ENCODE measurements at places on chromosomes 16 and 17. TPM values are rescaled to one million over a fixed set of nuclear protein-coding genes. Genes with fewer than 3 reads are reported as not detected.
A peak's percentile ranks its signal among the peaks of the same experiment; 100 is the strongest.

- peak; percentile 59 for DNase-seq
Measured at GRCh38 chr17:44147812-44148211, 6.1 kb downstream of the HROB start.

- DNase-seq: no peak
Measured at GRCh38 chr16:88527937-88528743, 42.1 kb upstream of the ZC3H18 start.

GRCh38 chr17:64377769-64378282 lies 12.8 kb downstream of the PECAM1 start:
- no peak for DNase-seq

The ANKFN1 gene
- total RNA-seq: not detected

DNA sequence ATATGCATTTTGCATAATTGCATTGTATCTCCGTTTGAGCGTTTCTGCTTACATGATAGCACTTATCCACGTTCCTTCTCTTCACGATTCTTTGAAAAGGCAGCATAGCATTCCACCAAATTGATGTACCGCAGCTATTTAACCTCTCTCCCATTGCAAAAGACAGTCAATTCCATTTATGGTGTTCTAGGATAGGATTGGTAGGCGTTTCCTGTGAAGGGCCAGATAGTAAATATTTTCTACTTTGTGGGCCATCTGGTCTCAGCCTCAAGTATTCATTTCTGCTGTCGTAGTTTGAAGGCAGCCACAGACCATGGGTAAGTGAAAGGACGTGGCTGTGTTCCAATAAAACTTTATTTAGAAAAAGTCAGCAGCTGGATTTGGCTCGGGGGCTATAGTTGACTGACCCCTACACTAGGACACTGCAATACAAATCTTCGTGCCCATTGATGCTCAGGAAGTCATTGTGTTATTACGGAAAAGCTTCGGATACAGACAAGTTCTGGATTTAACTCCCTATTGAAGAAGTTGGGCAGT lies 10.1 kb downstream of the SNX29 start:
- no peak for DNase-seq

DNA sequence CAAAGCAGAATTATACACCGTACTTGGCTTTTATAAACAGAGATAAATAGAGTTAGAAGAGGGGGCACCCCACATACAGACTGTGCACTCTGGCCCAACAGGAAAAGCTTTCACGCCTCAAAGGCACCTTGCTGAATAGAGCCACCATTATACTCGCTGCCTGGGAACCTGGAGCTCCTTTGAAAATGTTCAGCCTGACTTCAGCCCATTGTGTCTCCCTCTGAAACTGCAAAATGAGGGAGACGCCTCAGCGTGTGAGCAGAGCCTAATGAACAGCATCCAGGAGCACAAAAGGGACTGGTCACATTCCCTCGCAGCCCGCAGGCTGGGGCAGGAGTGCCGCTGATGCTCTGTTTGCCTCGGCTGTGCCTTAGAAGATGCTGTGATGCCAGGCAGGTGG lies 46.3 kb downstream of the ABCC12 start:
- DNase-seq: no peak

The HBM gene
- total RNA-seq: not detected

The KIF2B gene
- 0.27 TPM for total RNA-seq

The PLEKHH3 gene
- 24.0 TPM for total RNA-seq

GRCh38 chr17:79923974-79924638 lies 84.9 kb upstream of the CBX4 start:
- no peak for DNase-seq

The FA2H gene
- total RNA-seq: 1.2 TPM

DNA sequence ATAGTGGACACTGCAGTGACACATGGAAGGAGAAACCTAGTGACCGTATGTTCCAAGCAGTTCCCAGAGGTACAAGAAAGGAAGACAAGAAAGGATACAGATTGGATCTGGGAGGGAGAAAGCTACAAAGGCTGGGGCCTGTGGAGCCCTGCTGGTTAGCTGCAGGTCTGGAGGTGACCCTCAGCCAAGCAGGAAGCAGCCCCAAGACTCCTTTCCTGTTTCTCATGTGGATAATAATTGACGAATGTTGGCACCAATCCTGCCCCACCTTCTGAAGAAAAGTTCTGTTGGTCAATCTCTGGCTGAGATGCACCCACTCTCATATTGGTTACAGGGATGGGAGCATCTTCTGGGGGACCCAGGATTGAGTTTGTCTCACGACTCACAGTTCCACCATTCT lies 99.8 kb downstream of the SHISA6 start:
- DNase-seq: no peak

DNA sequence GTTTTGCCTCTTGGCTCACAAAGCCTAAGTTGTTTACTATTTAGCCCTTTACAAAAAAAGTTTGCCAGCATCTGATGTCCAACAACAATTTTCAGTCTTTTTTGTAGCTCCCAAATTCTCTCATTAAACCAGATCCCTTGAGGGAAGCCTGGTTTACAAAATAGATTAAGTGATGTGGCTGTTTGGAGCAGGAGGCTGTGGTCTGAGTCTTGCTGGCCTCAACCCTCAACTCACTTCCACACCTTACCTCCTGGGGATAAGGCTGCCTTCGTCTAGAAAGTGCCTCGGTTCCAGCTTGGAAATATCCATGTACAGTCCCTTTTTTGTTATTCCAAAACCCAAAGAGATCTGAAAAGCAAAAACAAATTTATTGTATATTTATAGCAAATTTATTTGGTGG lies 138.4 kb downstream of the WWOX start:
- DNase-seq: no peak

DNA sequence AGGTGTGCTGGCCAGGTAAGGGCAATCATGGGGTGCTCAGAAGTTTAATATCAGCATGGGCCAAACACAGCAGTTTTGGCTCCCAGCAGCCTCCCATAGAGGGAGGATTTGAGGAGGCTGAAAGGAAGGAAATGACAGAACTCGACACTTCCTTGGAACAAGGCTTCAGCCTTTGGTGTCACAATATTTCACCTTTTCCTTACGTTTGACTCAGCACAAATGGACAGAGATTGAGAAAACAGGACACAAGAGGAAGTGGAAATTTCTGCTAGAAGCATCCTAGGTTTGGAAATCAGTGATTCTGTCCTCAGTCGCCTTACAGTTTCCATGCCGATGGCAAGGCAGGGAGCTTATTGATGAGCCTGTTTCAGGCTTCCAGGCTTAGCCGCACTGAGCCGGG lies 181.4 kb downstream of the MAF start:
- no peak for DNase-seq

GRCh38 chr17:7705269-7706255 lies 560 bp downstream of the EFNB3 start:
- no peak for DNase-seq

- no peak for DNase-seq
Measured at GRCh38 chr17:78746263-78746948, 35.7 kb downstream of the CYTH1 start.

DNA sequence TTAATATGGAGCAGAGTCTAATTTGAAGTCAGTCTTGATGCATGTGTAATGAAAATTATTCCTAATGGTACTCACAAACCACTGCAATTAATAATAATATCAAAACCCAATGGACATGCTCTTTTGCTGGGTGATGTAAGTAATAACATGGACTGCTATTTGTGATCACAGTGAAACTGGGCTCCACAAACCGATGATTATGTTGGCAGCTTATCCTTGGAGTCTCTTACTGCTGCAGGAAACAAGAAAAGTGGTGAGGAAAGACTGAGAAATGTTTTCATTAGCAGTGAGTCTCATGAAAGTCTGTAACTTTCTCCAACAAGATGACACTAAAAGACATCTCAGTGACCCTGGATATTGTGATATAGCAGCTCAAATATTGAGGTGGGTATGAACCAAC lies 45.2 kb downstream of the TMEM100 start:
- no peak for DNase-seq

- DNase-seq: peak; percentile 99
Measured at GRCh38 chr17:74827800-74828199, 31.9 kb downstream of the GRIN2C start.

The DLX4 gene
- not detected for total RNA-seq

DNA sequence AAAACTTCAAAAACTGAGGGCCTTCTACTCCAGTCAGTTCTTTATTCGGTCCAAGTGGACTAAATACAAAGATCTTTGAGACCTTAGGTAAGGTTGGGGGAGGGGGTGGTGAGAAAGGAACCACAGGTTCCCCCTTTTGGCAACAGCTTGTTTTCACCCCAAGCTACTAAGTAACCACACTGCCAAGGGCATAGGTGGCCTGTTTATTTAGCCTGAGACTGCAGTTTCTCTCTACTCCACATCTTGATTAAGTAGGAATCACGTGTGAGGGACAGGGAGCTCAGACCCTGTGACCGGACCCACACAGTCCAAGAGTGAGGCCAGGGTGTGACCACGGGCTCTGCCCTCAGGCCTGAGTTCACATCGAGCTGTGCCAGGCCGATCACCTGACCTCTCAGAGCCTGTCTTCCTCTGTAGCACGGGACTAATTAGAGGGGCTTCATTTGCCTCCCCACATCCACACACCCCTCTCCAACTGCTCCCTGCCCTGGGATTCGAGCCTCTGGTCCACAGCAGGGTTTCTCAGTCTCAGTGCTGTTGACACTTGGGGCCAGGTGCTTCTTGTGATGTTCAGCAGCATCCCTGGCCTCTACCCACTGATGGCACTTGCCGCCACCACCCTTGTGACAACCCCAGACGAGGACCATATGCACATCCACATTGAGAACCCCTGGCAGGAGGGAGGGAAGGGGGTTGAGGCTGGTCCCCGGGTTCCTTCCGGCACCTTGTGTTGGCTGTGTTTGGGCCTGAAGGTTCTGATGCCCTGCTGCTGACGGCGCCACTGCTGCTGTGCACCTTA lies 17.8 kb downstream of the ST6GALNAC2 start:
- peak; percentile 90 for DNase-seq

DNA sequence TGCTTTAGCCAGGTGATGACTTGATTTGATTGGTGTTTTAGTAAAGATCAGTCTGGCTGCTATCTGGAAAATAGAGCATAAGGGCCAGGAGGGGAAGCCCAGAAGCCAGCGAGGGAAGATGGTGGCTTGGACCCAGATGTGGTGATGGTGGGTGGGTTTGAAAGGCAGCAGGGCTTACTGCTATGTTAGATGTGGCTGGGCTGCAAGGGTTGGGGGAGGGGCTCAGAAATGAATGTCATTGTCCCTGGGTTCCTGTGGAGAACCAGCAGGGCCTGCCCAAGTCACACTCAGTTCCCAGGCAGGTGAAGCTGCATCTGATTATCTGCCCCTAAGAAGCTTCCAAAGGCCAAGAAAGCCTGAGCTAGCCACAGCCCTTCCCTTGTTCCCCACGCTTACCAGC lies 71.7 kb upstream of the BRD7 start:
- no peak for DNase-seq

The HOXB1 gene
- total RNA-seq: not detected

GRCh38 chr17:62321451-62321850 lies 58.9 kb upstream of the EFCAB3 start:
- DNase-seq: no peak

The ABCA10 gene
- 23.2 TPM for total RNA-seq

- peak; percentile 40 for DNase-seq
Measured at GRCh38 chr16:69171325-69172084, 15.5 kb upstream of the SNTB2 start.

GRCh38 chr17:49511810-49512209 lies 16.7 kb downstream of the NGFR start:
- no peak for DNase-seq

The LRRC46 gene
- total RNA-seq: 2.0 TPM

- no peak for DNase-seq
Measured at GRCh38 chr17:13933441-13934276, 135.6 kb upstream of the COX10 start.

DNA sequence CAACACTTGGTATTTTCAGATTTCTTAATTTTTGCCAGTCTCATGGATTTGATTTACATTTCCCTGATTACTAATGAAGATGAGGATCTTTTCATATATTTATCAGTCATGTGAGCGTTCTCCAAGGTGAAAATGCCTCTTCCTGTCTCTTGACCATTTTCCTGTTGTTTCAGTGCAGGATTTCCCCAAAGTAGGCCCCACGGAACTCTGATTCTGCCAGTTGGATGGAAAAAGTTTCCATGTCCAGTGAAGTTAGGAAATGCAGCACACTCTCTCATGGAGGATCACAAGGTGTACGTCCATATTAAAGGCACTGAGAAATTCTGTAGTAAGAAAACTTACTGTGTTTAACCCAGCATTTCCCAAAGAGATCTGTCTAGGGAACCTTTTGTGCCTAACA lies 16.5 kb upstream of the LIMD2 start:
- no peak for DNase-seq

GRCh38 chr16:54409982-54410381 lies 123.4 kb upstream of the IRX3 start:
- no peak for DNase-seq

The TMEM106A gene
- total RNA-seq: 12.3 TPM
